SW 1271 (cell line): ENCODE measurements at places on chromosomes 5 and 9.
A peak's percentile ranks its signal among the peaks of the same experiment; 100 is the strongest.

GRCh38 chr9:101418518-101419430 lies 16.8 kb downstream of the ALDOB start:
- no peak for DNase-seq

GRCh38 chr5:96177303-96177869 lies 215.7 kb upstream of the ELL2 start:
- DNase-seq = no peak

DNA sequence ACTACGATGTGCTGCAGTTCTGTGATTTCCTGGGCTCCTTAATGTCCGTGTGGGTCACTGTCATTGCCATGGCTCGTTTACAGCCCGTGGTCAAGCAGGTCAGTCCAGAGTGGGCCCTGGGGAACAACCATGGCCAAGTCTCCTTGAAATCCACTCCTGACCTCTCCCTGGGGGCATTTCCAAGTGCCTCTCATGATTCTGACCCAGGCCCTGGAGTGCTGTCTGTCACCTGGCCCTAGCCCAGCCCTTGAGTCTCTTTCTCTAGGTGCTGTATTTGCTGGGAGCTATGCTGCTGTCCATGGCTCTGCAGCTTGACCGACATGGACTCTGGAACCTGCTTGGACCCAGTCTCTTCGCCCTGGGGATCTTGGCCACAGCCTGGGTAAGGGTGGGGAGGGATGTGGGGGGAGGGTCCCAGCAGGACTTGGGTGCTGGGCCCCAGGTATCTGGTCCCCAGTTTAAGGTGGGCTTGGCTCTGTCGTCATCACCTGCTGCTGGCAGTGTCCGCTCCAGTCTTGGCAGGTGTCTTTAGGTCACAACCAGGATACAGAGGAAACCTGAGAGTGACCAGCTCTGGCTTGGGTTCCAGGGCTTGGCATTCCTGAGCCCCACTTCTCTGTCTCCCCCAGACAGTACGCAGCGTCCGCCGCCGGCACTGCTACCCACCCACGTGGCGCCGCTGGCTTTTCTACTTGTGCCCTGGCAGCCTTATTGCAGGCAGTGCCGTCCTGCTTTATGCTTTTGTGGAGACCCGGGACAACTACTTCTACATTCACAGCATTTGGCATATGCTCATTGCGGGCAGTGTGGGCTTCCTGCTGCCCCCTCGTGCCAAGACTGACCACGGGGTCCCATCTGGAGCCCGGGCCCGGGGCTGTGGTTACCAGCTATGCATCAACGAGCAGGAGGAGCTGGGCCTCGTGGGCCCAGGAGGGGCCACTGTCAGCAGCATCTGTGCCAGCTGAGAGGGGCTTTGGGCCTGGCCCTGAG lies 17.0 kb downstream of the OR13J1 start:
- DNase-seq = no peak

- DNase-seq = no peak
Measured at GRCh38 chr9:107174441-107174840, 108.6 kb upstream of the RAD23B start.

GRCh38 chr5:176748073-176748966 lies 62.0 kb upstream of the UNC5A start:
- DNase-seq = no peak

DNA sequence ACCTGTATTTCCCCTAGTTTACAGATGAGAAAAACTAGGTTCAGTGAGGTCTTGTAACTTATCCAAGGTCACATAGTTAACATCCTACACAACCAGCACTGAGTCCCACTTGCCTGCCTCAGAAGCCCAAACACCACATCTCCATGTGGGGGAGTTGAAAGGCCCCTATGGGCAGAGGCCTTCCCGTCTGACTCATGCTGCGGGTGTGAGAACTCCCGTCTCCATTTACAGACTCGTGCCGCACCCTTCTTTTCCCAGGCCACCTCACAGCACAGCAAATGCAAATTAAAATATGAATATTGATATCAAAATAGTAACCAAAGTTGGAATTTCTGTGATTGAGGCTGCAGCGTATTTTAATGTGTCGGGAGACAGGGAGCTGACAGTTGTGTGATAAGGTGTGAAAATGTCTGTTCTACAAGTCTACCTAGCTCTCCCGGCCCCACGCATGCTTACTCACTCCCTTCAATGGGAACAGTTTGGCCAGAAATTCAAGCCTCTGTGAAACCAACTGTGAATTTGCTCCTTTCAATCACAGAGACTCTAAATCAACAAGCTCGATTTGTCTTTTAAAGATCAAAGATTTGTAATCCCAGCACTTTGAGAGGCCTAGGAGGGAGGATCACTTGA lies 90.1 kb downstream of the CRB2 start:
- DNase-seq = no peak

GRCh38 chr5:10977011-10977410 lies 216.0 kb upstream of the DAP start:
- DNase-seq = no peak

GRCh38 chr9:83456226-83456625 lies 82.0 kb downstream of the FRMD3 start:
- DNase-seq = no peak

GRCh38 chr9:94758880-94759279 lies 32.4 kb downstream of the AOPEP start:
- no peak for DNase-seq

- DNase-seq = no peak
Measured at GRCh38 chr5:167528651-167529050, 762.8 kb upstream of the WWC1 start.

DNA sequence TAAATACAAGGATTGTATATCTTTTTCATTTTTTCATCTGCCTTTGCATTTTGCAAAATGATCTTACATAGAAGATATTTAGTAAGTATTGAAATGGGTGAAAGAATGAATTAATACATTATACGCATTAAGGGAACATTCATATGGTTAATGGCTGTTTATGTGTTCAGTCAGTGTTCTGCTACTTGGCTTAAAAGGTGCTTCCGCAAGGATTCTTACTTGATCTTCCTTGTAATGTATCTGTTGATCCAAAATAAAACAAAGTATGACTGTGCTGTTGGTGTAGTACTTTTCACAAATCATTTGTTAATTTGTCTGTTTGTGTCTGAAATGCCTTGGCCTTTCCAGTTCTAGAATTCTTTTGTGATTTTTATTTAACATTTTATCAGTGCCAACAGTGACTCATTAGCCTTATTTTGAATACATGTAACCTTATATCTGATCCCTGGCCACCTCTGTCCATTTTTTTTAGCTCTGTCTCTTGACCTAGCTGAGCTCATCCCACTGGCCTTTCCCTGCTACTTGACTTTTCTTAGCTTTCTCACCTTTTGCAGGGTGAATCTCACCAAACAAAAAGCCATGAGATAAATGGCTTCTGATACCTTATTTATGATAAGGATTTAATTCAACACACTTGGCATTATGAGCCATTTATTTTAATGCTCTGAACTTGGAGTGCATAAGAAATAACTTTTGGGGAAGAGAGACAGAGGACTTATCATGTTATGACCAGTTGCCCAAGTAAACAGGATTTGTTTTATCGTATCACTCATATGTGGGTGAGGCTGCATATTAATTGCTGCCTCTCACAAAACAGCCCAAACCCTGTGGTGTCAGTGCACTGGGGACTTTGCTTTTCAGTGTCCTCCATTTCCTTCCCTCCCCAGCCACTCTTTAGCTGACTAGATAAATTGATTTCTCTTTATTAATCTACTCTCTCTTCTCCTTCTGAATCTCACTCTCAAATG lies 340.3 kb downstream of the KDM4C start:
- no peak for DNase-seq

- DNase-seq = no peak
Measured at GRCh38 chr9:68522954-68523353, 17.7 kb downstream of the TMEM252 start.

GRCh38 chr5:56011835-56012234 lies 17.1 kb upstream of the IL6ST start:
- DNase-seq = no peak

DNA sequence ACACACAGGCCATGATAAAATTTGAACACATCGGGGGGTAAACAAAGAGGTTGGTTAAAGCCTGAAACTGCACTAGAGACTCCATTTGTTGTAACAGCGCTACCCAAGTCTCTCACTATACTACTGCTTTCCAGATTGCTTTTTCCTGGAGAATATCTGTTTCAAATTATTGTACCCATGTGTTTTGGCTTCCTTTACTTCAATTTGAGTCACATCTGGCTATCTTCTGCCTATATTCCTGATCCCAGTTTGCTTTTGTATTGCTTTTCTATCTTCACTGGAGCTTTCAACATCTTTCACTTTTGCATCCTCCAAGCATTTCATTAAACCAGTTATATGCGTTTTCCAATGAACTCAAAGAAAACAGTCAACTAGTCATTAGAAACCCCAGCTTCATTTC lies 404.7 kb downstream of the MLLT3 start:
- DNase-seq = no peak

DNA sequence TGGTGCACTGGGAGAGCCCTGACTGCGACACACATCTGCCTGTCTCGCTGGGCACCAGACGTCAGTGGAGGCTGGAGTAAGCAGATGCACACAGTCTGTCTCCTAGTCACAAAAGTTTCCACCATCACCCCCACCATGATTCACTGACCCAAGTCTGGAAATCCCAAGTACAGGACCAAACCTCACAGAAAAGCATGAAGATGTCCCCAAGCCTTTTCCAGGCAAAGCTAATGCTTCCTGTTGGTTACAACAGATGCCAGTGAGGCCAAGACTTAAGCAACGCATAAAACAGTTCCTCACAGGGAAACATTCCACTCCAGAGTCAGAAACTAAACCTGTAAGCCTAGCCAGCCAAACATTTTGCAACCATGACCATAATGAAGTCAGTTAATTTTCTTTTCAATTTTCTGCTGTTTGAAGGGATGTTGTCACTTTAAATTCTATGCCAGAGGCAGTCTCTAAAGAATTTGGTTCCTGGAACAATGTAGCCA lies 259.3 kb upstream of the SLC30A5 start:
- DNase-seq = no peak

GRCh38 chr5:156815988-156816599 lies 34.0 kb upstream of the PPP1R2B start:
- peak; percentile 25 for DNase-seq

DNA sequence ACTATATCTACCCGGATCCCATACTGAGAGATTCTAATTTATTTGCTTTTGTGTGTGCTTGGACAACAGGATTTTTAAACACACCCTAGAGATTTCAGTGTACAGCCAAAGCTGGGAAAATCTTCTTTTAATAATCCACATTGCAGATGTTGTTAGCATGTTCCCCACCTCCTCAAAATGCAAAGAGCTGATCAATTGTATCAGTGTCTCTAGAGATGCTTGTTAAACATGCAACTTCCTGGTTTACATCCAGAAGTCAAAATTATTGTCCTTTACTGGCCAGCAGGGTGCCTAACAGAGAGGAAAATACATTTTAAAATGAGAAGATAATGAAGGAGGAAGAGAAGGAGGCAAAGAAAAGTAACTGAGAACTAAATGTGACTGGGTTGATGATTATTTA lies 793.3 kb downstream of the SEMA5A start:
- no peak for DNase-seq

DNA sequence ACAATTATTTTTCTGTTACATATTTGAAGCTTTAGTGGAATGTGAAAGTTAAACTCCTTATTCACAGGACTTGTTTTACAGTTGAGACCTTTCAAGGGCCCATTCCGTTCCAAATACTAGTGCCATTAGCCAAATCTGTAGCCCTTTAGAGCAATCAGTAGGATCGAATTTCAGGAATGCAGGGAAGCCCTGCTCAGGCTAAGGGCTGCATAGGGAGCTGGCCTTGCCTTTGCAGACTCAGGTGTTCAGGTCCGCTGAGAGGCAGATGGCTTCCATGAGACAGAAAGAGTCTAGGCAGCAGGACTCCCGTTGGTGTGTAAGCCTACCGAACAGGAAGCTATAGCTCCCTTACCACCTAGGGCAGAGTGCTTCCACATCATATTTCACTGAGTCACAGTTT lies 150.1 kb upstream of the SLC27A6 start:
- no peak for DNase-seq

GRCh38 chr5:176667637-176668036 lies 20.4 kb downstream of the TSPAN17 start:
- DNase-seq = no peak

GRCh38 chr9:112361601-112362000 lies 18.3 kb upstream of the HSDL2 start:
- DNase-seq = no peak

- DNase-seq = no peak
Measured at GRCh38 chr9:135565636-135566035, 4.1 kb downstream of the PAEP start.

- no peak for DNase-seq
Measured at GRCh38 chr5:147573211-147573610, 63.3 kb upstream of the DPYSL3 start.

DNA sequence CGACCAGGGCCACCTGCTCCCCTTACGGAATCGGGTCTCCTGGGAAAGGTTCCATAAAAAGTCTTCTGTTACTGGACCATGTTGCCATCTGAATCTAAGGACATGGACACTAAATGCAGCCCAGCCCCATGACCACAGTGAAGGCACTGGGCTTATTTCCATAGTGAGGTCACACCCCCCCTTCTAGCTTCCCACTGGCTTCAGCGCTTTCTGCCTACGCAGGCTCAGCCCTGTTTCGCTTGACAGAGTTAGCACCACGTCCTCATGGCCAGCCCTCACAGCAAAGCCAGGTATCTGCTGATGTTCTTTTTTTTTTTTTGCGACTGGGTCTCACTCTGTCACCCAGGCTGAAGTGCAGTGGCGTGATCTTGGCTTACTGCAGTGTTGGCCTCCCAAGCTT lies 14.1 kb downstream of the UCK1 start:
- no peak for DNase-seq

DNA sequence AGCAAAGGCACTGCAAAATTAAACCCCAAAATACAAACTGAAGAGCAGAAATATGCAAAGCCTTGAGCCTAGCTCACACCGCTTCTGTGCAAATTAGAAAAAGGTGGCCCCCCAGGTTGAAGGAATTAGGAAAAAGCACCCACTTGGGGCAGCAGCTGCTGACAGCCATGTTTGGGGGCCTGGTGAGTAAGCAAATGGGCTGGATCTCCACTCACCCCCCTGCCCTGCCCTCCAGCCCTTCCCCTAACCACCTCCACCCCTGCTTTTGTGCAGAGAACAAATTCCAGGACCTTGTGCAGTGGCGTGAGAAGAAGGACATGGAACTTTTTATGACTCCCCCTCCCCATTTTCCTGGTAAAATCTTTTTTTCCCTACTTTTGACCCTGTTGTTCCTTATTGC lies 92.0 kb upstream of the DNAH5 start:
- no peak for DNase-seq

DNA sequence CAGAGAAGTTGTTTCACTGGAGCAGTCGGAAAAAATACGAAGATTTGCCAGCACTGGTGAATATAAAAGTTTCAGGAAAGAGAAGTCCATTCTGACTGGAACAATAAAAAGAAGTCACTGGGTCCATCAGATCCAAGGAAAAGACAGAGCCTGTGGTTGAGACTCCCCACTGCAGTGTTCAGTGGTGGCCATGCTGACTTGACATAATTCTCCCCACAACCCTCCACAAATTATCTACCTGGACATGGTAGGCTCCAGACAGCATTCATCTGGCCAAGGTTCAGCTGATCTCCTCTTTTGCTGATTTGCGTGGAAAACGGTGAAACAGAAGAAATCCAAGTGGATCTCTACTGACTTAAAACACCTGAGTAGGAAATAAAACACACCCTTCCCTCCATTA lies 8.0 kb downstream of the THBS4 start:
- DNase-seq = no peak
